ENCODE measurements at places on chromosomes 6 and 20.

DNA sequence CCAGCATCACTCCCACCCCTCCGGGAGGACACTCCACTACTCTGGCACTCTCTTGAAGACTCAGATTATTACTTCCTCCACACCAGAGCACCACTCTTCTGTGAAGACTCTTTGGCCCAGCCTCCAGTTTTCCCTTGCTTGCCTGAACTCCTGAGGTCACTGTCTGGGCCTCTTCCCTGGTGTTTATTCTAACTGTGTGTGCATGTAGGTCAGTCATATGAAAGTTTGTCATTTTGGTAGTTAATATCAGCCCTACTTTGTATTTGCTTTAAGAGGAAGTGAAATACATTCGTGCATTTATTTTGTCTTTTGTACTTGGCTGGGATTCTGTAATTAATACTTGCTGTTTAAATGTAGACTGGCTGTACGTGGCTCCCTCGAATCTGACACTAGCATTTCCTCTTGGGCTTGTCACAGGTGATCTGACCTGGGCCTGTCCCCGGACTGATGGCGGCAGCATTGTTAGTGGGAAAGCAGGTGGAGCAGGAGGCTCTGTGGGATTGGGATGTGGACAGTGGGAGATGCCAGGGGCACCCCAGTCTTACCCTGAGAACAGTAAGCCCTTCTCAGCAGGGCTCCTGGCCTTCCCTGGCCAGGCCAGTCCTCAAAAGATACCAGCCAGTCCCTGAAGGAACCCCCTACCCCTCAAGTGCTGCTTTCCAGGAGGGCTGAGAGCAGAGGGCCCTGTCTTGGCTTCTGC, 350.5 kb downstream of the CDC5L start:
- no peak for DNase-seq

DNA sequence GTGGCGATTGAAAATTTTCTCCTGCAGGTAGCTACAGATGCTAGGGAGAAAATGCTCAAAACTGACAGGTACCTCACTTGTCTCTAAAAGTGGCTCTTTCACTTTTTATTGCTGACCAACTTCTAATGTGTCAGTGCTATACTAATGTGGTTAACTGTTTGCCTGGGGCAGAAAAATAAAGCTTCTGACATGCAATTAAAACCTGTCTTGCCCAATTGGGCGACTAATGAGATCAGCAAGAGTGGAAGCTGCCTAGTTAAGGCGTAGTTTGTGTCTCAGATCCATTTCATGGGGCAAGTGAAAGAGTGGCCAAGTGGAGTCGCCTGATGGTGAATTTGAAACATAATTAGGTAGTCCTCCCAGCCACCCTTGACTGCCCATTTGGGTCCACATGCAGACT, 193.3 kb downstream of the TSHZ2 start:
- no peak for DNase-seq

DNA sequence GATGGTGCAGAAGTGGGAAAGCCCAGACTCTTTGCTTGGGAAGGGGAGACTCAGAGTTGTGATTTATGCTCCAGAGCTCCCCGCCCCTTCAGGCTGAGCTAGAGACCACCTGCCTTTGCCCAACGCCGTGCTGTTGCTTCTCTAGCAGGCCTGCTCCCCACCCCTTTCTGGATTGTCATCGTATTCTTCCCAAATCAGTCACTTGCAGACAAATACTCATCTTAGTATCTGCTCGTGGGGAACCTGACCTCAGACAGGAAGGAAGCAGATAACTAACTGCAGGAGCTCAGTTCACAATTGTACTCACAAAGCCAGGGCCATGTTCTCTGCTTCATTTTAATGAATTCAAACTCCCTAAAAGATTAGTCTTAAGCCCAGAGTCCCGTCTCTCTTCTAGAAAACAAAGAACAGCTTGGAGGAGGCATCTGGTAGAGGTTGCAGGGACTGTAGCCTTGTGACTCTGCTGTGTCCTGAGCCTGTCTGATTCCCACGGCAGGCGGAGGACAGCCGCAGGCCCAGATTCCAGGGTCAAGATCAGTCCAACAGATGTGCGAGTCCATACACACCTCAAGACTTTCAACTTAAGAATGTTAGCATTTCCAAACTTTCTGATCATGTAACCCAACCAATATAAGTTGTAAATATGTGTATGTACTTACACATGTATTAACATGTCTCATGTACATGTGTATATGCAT, 57.2 kb upstream of the GGTLC1 start:
- DNase-seq = no peak

DNA sequence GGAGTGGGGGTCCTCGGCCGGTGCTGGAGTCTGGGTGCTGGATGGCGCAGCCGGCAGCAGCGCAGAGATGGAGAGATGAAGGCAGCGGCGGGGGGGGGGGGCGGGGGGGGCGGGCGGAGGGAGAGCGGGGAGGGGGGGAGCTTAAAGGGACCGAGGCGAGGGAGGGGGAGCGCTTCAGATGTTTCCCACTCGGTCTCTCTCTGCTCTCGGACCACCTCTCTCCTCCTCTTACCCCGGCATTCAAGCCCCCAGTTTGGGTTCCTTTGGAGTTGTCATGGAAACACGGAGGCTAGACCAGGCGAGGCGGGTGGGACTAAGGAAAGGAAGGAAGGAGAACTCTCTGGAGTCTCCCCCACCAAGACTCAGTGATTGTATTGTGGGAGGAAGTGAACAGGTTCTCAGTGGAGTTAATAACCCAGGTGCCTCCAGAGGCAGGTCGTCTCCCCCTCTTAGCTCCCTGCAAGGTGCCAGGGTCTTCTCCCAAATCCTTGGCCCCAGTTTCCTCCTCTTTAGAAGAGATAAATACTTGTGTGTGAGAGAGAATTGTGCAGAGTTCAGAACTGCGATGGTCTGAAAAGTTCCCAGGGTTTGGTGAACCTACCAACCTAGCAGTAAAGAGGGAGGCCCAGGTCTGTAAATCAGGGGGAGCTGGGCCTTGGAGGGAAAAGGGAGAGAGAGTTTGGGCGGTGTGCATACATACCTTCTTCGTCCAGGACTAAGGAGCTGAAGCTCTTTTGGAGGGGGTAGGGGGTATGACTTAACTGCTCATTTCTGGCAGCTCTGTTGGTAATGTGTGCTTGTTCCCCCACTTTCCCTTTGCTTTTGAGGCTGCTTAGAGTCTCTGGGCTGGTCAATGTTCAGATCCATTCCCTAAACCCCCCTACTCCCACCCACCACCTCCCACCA, at the start of gene PRRT1:
TSS of gene PRRT1 (minus strand) at position 77 of the 906 bp plus-strand sequence. CDS start 112 bp downstream, outside the sequence.
- DNase-seq = no peak

DNA sequence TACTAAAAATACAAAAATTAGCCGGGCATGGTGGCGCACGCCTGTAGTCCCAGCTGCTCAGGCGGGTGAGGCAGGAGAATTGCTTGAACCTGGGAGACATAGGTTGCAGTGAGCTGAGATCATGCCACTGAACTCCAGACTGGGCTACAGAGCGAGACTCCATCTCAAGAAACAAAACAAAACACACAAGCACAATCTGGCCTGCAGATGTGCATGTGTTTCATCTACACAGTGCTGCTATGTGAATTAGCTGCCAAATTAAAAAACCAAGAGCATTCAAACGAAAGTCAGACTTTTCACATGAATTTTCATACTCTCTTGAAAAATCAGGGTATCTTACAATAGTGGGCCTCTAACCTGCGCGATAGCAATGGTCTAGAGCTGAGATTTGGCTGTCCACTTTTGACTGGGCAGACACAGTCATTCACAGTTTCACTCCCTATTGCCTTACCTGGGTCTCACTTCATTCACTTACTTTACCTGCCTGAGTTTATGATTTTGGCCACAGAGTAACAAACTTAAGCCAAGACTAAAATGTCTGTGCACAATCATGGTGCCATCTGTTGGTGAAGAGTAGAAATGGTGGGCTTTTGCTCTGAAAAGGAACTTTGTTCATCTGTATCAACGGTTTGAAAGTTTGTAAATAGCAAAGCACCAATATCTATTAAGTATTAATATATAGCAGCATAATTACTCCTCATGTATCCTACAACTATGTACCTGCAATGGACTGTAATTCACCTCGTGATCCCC, 138.5 kb upstream of the UST start:
- DNase-seq = no peak

- no peak for DNase-seq
These were observed 6.3 kb downstream of the FRMD1 start for GRCh38 chr6:168072730-168073129.

DNA sequence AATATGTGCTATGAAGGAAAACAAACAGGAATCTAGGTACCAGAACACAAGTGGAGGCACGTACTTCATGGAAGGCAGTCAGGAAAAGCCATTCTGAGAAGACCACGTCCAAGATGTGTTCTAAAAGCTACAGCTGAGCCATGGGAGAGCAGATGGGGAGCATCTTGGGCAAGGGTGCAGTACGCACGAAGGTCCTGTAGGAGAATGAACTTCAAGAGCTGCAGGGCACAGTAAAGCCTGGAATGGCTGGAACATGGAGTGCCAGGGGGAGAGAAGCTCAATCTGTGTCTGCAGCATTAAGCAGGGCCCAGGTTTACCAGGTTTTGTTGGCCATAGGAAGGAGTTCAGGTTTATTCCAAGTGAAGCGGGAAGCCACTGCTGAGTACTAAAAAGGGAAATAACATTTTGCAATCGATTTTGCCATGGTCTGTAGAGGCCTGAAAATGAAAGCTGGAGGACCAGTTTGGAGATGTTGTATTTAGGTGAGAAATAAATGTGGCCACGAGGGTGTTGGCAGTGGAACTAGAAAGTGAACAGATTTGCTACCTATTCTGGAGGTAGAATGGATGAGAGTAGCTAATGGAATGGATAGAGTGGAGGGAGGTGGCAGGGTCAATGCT, 29.9 kb downstream of the ADTRP start:
- DNase-seq = no peak

DNA sequence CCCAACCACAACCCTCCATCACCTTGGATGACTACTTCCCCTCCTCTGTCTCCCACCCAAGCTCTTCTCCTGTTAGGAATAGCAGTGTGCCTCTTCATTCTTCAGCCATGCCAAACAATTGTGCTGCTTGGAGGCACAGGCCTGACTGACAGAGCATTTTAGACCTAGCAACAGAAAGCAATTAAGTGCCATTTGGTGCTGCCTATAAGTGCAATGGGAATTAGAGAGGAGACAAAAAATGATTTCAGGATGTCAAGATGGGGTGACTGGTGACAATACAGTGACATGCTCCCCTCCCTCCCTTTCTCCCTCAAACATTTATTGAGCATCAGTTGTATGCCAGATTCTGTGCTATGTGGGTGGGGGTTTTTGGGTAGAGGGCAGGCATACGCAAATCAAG, 322.6 kb upstream of the MOCS1 start:
- DNase-seq = no peak

DNA sequence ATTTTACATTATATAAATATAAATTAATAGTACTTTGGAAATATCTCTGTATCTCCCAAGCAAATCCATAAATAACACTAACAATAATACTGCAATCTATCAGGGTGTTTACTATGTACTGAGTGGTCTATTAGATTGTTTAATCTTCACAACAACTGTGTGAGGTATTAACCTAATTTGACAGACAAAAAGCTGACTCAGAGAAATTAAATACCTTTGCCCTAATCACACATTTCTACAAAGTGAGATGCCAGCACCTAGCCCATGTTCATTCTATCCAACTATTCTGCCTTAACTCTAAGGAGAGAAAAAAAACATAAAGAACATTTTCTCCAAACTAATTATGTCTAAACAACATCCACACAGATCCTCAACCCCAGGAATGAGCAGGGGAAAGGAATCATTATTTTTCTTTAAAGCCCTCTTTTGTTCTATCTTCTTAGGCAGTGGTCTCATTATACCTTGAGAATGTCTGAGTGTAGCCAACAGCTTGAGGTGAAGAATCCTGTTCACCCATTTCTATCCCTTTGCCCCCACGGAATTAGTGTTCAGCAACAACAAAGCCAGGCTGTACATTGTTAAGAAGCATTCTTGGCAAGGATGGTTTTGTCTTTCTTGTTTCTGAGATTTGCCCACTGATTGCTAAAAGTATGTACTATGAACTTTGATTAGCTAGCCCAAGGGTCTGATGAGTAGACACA, 42.7 kb downstream of the PRL start:
- no peak for DNase-seq

GRCh38 chr6:105174512-105174911, 5.3 kb downstream of the POPDC3 start:
- no peak for DNase-seq

DNA sequence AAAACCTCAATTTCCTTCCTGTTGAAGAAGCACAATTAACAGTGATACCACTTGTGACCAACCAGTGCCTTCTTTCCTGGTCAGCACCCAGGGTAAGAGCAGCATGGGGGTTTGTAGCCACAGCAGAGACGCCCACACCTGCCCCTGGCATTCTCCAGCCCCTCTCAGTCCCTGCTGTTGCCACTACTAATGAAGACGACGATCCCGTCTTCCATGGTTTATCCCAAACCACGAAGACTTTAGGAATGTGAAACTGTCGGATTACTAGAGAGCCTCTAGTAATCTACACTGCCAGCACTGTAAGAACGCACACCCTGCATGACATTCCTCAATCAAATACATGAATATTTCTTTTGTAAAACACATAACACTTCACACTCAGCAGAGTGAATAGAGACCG, 60.0 kb downstream of the GINS1 start:
- DNase-seq = no peak

- DNase-seq = no peak
These were observed 57.0 kb downstream of the RNF144B start for GRCh38 chr6:18444111-18444510.

- DNase-seq = no peak
These were observed 29.5 kb upstream of the FBXO9 start for GRCh38 chr6:53035549-53036213.

DNA sequence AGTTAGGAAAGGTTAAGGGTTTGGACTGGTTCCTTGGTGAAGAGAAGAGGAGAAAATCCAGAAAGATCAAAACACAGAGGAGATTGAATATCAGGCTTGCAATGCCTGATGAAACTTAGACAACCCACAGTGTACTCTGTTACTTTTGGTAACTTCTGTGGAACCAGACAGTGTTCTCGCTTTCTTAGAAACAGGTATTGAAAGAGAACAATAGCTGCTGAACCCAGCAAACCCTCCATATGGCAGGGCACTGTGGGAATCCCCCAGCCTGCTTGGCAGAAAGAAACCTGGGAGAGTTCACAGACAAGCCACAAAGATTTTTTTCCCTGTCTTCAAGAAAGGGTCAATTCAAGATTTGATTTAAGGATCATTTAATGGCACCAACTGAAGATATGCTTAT, 342.8 kb downstream of the FOXA2 start:
- DNase-seq = no peak

DNA sequence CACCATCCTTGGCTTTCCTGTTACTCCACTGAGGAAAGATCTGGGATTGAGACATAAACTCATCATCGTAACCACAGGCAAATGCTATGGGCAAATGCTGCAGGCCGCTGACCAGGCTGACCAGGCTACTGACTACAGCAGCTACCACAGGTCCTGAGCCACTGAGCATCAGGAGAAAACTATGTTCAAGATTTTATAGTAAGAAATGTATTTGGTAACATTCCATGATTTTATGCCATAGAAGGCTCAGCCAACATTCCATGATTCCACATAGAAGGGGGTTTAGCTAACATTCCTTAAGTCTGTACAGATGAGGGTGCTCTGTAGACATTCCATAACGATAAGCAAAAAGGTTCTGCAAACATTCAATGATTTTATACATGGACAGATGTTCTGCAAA, 16.1 kb upstream of the B4GALT5 start:
- no peak for DNase-seq

- DNase-seq = no peak
These were observed 10.6 kb upstream of the PLCG1 start for GRCh38 chr20:41126719-41127118.

Data from T47D (cell line).